ENCODE measurements at places on chromosomes 7 and 10.

DNA sequence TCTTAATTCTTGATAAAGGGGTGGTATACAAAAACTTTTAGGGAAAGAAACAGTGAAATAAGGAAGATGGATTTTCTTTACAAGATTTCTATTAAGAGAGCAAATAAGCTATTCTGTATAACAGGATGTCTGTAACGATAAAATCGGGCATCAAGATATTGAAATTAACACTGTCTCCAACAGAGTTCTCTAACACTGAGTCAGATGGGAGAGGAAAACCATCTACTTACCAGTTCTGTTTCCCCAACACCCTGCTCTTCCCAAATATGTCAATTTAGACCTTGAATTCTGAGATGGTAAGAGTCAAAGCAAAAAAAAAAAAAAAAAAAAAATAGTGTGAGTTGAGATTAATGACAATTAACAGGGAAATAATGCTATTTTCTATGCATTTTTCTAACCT, 23.0 kb downstream of the SMURF1 start:
- no peak for DNase-seq

DNA sequence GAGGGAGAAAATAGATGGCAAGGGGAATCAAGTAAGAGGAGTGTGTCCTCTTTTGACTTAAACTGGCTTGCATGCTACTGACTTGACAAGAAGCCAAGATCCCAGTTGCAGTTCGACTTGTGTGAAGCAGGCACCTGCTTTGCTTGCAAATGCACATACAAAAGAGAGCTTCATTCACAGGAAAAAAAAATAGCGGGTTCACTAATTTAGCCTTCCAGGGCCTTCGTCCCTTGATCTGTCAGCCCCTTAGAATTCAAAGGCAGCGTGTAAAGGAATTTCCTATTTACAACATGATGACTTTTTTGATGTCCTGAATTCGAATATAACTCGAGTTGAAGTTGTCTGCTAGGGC, 192.1 kb downstream of the CELF2 start:
- no peak for DNase-seq

DNA sequence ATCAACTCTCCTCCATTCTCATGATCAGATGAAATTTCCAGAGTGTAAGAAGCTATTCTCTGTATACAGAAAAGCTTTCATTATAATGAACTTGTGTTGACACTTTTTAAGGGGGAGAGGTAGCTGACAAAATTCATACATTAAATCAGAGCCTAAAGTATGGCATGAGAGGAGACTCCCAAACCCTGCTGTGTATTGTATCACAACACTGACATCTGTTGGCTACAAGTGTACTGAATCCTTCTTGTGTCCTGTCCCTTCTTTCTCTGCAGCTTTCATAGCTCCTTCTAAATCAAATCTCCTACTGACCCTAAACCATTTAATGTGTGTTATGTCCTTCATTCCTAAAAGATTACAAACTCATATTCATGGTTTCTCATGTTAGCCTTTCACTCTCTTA, 70.9 kb downstream of the GCC1 start:
- DNase-seq, result no peak

DNA sequence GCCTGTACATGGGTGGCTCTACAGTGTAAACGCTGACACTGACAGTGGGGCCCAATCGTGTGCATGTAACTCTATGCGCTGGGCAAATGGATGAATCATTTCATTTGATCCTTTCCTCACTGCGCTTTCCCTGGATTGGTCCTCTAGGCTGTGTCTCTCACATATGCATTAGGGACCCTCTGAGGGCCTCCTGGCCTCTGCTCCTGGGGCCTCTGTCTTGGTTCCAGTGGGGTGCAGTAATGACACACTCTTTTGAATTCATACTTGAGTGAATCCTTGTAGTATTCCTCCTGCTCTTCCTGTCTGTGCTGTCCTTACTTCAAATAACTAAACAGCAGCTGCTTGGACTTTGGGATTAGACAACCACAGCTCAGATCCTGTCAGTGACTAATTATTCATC, 176.5 kb upstream of the ADO start:
- DNase-seq, result no peak

DNA sequence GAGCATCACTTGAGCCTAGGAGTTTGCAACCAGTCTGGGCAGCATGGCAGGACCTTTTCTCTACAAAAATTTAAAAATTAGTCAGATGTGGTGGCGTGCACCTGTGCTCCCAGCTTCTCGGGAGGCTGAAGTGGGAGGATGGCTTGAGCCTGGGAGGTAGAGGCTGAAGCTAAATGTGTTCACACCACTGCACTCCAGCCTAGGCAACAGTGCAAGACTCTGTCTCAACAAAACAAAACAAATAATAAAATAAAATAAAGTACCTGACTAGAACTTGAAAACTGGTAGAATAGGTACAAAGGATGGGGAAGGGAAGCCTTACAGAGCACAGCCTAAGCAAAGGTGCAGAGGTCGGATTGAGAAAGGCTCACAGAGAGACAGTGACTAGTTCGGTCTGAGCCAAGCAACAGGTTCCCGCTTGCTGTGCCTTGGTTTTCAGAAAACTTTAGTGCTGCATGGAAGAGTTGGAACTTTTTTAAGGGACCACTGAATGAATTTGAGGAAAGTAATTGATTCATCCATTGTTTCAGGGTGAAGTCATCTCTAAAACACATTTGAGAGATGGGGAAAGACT, 100.1 kb upstream of the STK17A start:
- DNase-seq, result no peak

GRCh38 chr7:158121441-158122045, 466.1 kb downstream of the PTPRN2 start:
- DNase-seq, result no peak

GRCh38 chr7:1514995-1515401, 10.8 kb upstream of the INTS1 start:
- DNase-seq, result no peak

- no peak for DNase-seq
Measured at GRCh38 chr10:19638182-19638895, 177.9 kb upstream of the PLXDC2 start.
